ENCODE measurements at places on chromosomes 6 and 20.
A peak's percentile ranks its signal among the peaks of the same experiment; 100 is the strongest.

GRCh38 chr6:118467181-118467580 is 80.9 kb upstream of the PLN start:
- DNase-seq = no peak

GRCh38 chr6:49110916-49111315 is 352.1 kb downstream of the MMUT start:
- no peak for DNase-seq

DNA sequence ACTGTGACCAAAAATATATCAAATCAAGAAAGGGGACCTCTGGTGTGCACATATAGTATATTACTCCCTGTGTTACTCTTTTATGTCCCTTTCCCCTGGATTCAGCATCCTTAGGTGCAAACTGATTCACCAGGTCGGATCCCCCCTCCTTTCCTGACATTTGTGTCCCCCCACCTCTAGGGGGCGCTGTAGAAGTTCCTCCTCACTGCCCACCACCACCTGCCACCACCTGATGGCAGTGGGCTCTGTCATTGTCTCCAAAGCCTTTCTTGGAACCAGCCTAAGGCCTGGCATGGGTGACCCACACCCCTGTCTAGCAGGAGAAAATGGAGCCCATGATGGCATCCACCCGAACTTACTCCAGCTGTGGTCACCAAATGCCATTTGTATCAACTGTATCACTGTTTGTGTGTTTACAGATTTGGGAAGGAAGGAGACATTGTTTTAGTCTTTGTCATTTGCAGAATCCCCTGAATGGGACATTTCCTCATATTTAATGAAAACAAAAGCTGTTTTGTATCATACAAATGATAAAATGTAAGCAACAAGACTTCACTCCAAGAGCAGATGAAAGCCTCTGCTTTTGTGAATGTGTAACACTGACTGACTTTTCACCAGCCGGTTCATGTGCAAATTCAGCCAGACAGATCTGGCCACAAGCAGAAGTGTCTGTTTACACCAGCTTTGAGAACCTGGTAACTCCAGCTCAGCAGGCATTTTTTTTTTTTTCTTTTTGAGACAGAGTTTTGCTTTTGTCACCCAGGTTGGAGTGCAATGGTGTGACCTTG is 66.2 kb downstream of the ARMC2 start:
- DNase-seq = no peak

DNA sequence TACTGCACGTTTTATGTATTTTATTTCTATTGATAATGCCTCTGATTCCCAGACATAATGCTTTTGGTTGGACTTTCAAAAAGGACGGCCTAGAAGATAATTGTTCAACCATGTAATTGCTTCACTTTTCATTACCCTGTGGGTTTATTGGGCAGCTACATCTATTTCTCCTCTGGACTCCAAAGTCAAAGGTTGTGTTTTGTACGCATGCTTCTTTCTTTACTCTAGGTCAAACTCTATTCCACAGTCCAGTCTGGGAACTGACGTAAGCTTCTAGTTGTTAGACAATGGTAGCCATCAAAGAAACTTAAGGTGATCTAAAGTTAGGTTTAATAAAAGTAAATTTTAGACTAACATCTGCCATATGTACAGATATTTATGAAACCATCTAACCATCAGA is 6.6 kb upstream of the SLC17A3 start:
- no peak for DNase-seq

DNA sequence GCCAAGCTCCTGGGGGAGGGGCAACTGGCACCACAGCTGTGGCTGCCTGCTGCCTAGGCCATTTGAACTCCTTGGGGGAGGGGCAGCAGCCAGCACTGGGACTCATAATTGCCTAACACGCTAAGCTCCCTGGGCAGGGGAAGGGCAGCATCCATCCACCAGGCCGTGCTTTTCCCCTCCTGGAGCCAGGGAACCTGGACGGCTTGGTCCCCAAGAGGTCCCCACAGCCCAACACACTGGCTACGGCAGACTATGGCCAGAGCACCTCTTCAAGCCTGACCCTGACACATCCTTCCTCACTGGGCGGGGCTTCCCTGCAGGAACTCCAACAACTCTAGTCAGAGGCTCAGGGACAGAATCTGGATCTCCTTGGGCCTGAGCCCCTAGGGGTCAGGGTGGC is 269.4 kb downstream of the RNF144B start:
- DNase-seq = no peak

DNA sequence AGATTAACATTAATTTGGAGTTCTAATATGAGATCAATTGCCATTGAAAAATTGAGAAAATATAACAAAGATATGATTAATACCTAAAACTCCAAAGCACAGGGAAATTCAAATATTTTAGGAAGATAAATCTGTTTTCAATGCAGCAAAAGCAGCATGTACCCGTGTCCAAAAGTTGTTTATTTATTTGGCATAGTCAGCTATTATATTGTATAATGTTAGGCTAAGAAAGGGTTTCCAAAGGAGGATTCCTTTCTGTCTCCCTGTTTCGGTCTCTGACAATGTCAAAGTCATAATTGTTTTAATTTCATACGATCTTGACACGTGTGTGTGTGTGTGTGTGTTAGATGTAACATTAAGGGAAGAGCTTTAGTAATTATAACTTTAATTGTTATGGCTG is 914.5 kb downstream of the EYS start:
- no peak for DNase-seq

GRCh38 chr6:89360415-89360999 is 8.0 kb upstream of the UBE2J1 start:
- no peak for DNase-seq

GRCh38 chr6:166774770-166775169 is 147.7 kb upstream of the RPS6KA2 start:
- no peak for DNase-seq

GRCh38 chr20:9608639-9609340 is 94.4 kb downstream of the LAMP5 start:
- no peak for DNase-seq

DNA sequence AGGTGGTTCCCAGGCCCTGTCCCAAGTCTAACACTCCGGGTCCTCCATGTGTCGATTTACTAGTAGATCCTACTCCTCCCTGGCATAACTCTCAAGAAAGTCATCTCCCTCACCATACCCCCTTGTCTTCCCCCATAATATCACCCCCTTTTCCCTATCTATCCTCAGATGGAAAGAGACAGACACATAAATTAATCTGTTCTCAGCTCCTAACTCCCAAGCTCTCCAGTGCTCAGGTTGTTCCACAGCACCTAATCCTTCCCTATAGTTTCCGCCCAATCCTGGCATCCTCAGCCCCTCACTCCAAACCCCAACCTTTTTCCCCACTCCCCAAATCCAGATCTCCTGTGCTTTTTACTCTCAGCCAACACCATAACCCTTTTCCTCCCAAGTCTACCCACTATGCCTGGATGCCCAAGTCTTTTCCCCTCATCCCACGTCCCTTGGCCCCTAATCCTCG is 808 bp downstream of the ILRUN start:
- DNase-seq = peak; percentile 41

DNA sequence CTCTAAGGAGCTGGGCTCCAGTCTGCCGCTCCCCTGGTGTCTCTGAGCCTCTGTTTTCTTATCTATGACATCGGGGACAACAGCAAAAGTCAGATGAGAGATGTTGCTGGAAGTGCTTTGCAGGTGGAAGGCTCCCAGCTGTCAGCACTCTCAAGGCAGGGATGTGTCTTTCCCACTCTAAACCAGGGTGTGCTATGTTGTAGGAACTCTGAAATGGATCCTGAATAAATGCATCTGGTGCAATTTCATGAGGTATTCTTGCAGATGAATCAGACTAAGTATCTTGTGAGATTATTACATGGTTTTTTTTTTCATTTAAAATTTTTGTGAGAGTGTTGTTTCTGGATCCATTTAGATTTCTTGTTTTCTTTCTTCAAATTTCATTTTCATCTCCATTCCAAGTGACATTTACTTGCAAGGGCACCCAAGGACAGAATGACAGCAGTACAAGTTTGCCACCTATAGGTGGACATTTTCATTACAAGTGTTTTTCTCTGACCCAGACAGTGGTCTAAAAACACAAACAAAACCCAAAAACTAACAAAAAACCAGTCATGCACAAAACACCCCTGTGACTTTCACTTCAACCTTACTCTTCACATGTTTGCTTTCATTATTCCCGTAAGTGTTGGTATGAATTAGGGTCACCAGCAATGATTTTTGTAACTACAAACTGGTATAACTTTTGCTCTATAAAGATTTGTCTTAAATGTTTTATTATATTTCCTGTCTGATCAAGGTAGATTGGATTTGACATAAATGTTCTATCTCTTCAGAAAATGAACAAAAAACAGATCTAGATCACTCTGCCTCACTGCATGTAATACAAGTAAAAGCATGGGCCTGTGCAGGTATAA is 14.7 kb upstream of the SIM1 start:
- DNase-seq = peak; percentile 26

DNA sequence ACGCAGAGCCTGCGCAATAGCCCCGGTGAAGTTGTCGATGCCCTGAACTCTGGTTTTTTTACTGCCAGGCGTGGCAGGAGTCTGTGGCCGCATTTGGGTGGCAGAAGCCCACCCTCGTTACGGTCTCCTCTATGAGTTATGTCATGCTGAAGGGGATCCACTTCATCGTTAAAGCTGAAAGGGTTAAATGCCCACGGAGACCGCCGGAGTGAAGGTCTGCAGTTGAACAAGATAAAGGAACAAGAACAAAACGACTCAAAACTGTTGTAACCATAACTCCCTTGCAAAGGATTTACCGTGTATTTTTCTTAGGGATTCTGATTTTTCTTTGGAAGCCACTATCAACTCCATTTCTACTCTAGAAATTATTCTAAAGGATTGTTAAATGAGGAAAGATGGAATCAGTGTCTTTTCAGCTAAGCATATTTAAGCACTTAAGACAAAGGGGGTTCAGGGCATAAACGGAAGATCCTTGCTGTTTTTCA is 501 bp upstream of the ELOVL5 start:
- no peak for DNase-seq

GRCh38 chr20:15836634-15837033 is 736.6 kb downstream of the KIF16B start:
- DNase-seq = no peak

DNA sequence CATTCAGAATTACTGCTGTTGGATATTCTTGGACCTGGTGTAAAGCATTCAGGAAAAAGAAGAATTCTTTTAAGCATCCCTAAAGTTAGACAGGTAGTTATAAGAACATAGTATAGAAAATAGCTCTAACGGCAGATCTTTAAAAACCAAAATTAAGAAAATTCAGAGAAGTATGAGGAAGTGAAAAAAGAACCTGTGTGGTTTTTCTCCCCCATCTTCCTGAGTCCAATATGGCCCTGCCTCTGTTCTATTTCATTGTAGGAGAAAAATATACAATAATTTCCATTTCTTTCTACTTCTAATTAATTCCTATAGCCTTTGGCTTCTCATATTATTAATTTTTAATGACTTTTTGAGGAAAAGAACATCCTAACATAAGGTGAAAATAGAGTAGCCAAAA is 47.1 kb downstream of the FHL5 start:
- DNase-seq = no peak

DNA sequence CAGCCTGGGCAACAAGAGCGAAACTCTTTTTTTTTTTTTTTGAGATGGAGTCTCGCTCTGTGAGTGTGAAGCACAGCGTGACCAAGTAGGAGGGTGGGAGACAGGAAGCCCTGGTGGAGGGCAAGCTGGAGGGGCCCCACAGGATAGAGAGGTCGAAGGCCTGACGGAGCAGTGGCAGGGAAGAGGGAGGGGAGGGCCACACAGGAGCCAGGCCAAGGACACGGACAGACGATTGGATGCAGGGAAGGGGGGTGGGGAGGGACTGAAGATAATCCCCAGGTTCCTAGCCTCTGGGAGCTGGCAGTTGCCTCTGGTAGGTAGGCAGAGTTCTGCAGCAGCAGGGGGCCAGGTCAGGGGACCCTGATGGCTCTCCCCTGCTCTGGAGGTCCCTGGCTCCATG is 10.8 kb upstream of the GUCA1A start:
- DNase-seq = no peak

GRCh38 chr6:169958510-169958909 is 207.1 kb downstream of the ERMARD start:
- DNase-seq = no peak

DNA sequence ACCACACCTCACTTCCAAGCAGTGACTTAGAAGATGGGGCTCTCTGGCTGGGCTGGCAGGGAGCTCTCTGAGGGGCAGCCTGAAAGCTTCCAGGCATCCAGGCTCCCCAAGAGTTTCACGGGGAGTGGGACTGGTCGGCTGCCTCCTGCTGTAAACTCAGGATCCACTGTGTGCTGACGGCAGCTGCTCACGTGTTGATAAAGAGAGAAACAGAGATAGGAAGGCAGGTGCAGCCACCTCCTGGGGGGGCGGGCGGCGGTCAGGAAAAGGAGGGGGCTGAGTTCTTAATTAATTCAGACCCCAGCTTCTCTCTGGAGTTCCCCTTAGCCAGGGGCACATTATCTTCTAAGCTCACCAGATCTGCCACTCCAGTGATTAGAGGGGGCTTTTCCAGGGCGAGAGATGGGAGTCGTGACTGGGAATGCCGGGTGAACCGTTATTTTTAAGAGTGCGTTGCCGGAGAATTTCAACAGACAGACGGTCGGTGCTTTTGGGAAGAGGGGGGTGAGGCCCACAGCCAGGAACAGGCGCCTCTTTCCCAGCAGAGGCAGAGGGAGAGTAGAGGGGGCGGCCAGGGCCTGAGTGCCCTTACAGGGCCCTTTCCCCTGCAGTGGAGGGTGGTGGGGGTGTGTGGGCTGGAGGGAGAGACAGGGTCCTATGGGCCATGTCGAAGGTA is 70.9 kb downstream of the CD40 start:
- DNase-seq = no peak

DNA sequence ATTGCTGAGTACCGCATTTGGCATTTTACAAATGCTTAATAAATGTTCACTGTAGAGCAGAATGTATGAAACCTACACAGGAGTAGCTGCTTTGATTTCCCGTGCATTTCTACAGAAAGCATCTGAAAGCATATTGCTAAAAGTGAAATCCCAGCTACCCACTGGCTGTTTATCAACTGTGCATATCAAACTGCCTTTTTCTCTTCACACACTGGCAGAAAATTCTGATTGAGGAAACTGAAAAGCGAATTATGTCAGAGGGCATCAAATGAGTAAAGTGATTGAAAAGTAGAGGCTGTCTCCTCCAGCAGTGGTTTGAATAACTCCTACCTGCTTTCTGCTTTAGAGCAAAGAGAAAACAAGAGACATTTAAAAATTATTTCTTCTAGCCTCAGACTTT is 28.0 kb downstream of the STX11 start:
- no peak for DNase-seq

DNA sequence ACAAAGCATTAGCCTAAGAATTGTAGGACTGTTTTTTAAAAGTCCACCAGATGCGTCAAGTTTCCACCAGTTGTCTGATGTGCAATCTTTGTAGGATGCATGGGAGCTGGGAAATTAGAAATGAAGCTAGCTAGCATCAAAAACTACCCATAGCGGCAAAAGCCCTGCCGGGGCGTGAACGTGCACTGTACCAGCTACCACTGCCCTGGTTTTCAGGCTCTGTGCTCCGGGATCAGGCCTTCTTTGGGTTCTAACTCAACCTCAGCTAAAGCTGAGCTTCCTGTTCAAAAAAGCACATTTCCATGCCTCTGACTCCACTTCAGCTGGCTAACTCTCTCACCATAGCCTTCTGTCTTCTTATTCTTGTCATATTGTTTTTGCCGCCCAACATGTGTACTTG is 26.9 kb upstream of the FUCA2 start:
- DNase-seq = no peak

- DNase-seq = no peak
These were observed 56.7 kb downstream of the LAMA4 start for GRCh38 chr6:112197636-112198035.
